ENCODE measurements at places on chromosomes 5 and 9.
A peak's percentile ranks its signal among the peaks of the same experiment; 100 is the strongest.

GRCh38 chr5:134459010-134459403 is 47.3 kb upstream of the CDKN2AIPNL start:
- no peak for DNase-seq

DNA sequence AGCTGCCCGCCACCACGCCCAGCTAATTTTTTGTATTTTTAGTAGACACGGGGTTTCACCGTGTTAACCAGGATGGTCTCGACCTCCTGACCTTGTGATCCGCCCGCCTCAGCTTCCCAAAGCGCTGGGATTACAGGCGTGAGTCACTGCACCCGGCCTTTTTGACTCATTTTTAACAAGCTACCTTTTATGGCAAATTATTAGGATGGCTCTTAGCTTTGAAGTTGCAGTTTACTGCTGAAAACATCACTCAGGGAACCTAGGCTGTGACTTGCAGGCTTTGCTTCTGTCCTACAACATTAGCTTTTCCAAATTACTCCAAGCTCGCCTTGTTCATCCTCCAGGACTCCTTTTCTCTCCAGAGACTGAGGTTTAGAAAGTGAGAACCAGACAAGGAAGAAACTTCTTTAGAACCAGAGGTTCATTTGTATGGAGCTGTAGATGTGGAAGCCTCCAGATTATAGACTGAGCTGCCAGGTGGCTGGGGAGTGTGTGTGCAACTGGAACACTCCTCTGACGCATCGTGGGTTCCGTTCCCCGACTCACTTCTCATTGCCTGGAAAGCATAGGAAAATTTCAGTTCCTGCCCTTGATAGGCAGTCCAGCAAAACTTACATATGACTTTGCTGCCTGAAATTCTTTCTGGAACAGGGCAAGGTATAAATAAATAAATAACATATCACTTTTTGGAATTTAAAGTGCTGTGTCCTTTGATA is 23.8 kb upstream of the SPTAN1 start:
- no peak for DNase-seq

GRCh38 chr9:138060365-138060764 is 182.8 kb downstream of the CACNA1B start:
- DNase-seq, result no peak

DNA sequence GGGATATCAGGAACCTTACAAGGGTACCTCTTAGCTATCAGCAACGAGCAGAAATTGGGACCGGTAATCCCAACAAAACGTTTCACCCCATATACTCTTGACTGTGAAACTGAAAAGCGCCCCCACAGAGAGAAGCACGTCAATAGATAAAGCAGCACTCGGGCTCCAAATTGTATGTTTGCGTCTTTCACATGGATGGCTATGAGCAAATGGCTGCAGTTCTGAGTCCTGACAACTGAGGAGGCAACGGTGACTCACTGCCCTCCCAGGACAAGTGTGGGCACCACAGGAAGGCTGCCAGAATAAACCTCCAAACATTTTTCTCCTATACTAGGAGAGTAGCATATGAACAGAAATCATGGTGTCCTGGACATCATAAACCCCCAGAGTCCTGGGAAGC is 36.6 kb downstream of the SEMA4D start:
- DNase-seq, result no peak

DNA sequence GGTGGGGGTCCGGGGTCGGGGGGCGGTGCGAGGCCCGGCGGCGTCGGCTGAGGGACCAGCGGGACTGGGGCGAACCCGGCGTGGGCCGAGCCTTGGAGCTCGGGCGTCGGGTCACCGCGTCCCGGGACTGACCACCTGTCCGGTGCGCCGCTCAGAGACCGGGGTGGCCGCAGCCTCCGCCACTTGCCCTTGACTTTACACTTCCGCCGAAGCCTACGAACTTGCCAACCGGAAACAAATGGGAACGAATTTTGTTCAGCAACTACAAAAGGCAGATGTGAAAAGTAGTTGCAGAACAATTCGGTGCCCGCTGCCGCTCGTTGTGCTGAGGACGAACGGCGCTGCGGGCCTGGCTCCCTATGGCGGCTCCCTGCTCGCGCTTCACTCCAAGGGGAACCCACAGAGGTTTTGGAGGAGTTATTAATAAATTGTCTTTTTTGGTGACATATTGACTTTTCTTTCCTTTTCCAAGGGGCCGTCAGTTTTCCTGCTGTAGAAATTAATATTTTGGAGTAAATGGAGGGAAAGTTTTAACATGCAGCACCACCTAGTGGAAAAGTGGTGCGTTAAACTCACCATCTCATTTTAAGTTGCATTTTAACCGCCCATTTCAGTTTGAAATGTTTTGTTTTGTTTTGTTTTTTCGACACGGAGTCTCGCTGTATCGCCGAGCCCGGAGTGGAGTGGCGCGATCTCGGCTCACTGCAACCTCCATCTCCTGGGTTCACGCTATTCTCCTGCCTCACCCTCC is 490 bp downstream of the PCBD2 start:
- peak; percentile 74 for DNase-seq

DNA sequence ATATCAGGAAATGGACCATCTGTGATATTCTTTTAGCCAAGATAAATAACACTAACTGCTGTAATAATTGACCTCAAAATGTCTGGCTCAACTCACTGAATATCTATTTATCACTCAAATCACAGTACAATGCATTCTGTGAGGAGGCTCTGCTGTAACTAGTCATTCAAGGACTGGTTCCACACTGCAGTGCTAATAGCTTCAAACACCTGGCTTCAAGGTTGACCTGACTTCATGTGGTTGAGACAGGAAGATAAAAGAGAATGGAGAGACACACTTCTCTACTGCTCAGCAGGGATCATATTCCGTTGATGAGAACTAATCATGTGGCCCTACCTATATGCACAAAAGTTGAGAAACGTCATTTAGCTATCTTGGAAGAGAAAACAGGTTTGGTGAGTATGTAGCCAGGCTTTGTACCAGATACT is 3.4 kb upstream of the RHOBTB3 start:
- DNase-seq, result no peak

- DNase-seq, result no peak
Observed at GRCh38 chr9:93918061-93918460, 37.1 kb downstream of the BARX1 start.

- peak; percentile 34 for DNase-seq
Observed at GRCh38 chr5:83564069-83564749, 92.7 kb downstream of the VCAN start.

DNA sequence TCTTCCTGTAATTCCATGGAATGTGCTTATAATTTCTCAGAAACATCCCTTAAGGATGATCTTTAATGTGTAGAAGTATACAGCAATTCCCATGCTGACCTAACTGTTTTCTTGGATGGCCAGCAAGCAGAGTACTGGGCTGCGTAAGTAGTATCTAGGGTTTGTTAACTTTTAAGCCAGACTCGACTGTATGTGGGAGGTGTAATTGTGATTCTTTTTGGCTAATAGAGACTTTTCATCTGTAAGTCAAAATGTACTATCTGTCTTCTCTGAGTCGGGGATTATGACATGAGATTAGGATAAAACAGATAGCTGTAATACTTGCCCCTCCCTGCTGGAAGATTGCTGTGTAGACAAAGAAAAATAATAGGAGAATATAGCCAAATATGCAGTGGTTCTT is 169.3 kb downstream of the SGCD start:
- no peak for DNase-seq

DNA sequence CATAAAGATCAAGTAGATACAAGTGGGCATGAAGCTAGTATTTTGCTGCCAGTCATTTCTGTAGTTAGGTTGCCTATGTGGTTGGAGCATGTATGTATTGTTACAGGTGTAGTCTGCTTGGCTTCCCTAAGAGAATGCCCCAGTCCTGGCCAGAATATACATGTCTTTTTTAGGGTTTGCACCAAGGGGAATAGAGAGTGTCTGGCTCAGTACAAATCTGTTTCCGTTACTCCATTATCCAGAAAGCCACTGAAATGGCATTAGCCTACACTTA is 23.2 kb downstream of the TGFBR1 start:
- DNase-seq, result no peak

DNA sequence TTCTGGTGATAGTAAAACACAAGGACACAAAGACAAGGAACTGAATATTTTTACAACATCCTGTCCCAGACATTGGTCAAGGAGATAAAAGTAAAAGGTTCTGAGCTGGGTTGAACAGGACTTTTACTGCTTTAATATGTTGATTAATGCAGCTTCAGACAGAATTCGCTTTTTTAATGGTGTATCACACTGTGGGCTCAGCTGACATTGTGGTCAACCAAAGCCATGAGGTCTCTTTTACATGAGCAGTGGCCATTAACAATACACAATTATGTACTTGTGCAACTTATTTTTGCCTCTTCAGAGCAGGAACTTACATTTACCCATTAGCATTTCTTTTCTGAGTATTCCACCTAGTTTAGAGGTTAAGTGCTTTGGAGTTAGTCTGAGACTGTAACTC is 22.8 kb upstream of the ERBIN start:
- no peak for DNase-seq

DNA sequence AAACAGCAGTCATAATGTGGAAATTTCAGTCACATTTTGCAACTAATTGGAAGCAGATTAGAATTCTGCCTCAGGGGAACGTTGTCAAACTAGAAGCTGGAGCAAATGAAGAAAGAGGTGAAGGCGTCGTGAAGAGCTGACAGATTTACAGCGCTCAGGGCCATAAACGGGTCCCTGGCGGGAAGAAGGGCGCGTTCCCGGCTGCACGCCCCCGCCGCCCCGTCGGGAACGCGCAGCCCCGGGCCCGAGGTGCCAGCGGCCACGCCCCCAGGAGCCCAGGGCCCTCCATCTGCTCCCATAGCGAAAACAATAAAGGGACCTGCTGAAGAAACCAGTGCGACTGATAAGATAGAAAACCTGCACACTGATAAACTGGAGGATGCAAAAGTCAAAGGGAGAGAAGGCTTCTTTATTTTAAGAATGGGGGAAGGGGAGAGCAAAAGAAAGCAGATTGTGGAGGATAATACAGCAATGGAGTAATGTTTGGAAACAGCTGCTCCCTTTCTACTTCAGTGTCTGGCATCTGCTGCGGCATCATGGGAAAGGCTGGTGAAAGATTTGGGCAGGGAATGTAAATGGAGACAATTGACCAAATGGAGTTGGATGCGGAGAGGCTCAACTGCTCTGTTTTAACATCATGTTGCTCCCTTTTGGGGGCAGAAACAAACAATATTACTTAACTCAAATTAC is 11.1 kb downstream of the ZNF608 start:
- no peak for DNase-seq

DNA sequence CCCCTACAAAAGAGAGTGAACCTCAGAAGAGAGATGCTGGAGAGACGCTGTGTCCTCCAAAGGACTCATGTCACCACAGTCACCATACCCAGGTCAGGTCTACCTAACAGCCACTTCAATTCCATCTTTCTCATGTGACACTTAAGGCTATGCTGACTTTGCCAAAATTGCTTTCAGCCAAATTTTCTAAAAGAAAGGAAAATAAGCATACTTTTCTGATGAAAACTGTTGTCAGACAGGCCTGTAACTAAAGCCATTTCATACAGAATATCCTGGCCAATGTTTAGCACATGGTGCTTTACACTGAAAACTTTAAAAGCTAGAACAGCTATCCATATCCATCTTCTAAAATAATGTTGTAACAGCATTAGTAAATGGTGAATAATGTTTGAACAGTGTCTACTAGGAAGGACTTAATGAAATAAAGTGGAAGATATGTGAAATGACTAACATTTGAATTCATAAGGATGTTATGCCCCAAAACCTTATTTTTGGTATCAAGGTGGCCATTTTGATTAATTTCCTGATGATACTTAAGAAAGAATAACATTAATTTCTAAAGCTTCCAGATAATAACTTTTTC is 97.2 kb downstream of the NFIB start:
- DNase-seq, result no peak

DNA sequence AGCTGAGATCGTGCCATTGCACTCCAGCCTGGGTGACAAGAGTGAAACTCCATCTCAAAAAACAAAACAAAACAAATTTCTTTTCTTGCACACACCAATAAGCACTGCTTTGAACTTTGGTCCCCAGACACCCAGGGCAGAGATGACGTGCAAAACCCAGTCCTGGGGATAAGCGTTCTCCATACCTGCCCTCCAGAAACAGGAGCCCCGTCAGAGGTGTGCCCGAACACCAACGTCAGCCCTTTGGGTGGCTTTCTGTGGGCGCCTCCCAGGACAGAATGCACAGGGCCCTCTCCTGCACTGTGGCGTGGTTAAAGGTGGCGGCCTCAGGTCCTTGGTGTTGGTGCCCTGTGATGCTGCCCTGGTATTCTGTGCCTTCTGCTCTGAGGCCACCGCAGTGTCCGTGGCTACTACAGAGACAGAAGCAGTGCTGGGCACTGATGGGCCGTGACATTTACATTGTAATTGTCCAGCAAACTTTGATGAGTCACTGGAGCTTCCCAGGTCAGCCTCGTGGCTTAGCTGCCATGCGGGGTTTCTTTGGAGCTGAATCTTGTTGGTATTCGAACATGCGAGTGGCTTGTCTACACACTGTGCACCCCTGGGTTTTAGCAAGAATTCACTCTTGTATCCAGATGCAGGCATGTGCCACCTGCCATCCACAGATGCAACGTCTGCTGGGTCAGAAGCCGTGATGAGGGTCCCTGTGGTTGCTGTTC is 9.8 kb downstream of the PPP1R26 start:
- no peak for DNase-seq

DNA sequence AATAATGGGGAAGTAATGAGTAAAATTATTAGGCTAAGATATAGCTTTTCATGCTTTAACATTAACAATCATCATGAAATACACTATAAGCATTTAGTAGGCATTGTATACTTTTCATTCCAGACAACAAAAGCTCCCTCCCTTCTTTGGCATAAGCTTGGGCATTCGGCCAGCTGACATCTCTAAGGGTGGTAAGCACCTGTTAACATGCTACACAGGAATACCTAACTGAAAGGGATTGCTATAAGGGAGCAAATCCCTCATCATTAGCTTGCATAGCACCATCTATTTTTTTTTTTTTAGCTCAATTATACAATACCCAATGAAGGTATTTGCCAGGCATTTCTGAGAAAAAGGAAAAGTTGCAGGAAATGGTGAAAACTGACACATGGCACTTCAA is 16.6 kb downstream of the STRBP start:
- no peak for DNase-seq

DNA sequence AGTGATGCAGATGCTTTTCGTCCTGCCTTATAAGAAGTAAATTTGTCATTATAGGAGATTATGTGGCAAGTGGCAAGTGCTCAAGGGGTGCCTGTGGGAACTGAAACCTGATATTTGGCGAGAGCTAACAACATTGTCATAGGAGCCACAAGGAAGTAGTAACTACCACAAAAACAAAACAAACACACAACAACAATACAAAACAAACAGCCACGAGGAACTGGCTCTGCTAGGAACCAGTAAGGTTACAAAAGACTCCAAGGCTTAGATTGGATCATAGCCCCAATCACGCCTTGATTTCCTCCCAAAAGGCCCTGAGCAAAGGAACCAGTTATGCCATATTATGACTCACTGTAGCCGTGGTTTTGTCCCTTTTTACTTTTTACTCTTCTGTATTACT is 1045.2 kb downstream of the CDH12 start:
- DNase-seq, result no peak

DNA sequence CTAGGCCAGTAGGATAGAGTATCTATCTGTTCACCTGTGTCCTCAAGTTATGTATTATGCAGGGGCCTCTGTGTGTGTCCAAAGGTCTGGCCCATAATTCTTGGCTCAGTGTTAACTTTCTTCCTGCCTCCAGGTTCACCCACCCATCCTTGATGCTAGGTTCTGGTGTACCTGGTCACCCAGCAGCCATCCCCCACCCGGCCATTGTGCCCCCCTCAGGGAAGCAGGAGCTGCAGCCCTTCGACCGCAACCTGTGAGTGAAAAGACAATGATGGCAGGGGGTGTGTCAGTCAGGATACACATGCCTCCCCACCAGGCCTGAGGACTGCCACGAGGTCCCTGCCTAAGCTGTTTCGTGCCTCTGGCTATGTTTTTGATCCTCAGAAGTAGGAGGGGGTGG is 27.6 kb downstream of the TCF7 start:
- DNase-seq, result no peak

Data from CD4-positive, alpha-beta T cell treated with Interleukin-21 for 1 hour (primary cell).